Fibroblast of skin of abdomen (primary cell): ENCODE measurements at places on chromosomes 5 and 9.

DNA sequence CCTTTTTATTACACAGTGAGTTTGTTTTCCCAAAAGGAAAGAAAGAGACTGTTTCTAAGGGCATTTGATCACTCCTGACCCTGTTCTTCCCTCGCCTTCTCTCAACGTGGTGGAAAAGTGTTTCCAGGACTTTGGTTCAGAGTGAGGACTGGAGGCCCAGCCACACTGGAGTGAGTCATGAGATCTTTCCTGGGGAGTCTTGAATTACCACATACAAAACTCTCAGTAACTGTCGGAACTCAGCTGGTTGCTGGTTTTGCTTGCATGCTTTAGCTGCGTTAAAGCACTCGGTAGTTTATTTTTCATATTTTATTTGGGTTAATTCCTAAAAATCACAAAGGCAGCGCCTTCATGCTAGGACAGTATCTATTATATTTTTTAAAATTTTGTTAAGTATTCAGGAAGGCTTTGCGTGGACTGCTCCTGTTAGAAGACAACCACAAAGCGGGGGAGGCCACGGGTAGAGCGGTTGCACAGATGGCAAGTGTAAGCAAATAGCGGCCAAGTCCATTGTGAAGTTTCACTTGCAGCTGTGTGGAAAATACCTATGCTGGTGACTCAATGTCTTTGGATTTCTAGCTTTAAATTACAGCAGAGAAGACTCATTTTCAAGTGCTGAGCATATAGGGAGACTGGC lies 77.7 kb downstream of the ARSB start:
- DNase-seq = peak; percentile 94

GRCh38 chr9:101566904-101567724 lies 27.7 kb downstream of the PPP3R2 start:
- peak; percentile 40 for DNase-seq

DNA sequence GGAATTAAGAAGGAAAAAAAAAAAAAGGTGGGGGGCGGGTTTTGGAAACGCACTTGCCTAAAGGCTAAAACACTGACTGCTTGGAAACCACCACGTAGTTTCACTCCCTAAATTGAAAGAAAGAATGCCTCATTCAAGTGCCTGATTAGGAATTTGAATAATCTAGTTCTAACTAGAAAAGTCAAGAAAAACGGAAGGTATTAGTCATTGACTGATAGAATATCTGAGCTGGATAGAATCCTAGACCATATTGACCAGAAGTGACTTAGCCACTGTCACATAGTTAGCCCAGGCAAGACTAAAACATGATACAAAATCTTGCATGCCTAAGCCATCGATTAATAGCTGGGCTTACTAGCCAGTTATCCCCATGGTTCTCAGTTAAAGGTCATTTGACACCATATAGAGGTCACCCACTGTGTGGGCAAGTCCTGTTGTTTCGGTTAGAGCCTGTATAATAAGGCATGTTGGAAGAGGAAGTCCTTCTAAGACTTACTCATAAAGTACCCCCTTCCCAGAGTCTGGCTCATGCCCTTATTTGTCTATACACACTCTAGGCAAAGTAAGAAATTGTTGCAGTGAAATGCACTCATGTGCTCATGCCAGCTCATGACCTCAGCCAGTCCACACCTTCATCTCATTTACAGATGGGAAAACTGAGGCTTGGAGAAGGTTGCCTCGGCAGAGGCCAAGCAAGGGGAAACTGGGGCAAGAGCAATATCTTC lies 40.2 kb downstream of the SH3RF2 start:
- peak; percentile 46 for DNase-seq

GRCh38 chr9:87157366-87158031 lies 210.2 kb upstream of the GAS1 start:
- DNase-seq = no peak

DNA sequence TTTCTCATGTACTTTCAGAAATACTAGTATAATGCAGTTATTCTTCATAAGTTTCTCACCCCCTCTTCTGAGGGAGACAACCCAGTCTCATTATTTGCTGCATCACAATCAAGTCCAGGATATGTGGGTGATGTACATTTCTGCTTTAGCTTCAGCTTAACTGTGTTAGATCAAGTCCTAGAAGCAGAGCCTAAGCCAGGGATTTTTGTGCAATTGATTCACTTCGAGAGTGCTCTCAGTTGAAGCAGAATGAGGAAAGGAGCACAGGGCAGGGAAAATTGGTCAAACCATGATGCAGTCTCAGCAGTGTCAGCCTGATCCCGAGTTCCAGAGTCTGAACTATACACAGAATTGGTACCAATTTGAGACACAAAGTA lies 15.1 kb downstream of the HNRNPK start:
- DNase-seq = peak; percentile 29

- no peak for DNase-seq
These were observed 83.1 kb upstream of the SPOCK1 start for GRCh38 chr5:137582218-137582617.

GRCh38 chr5:81269751-81270393 lies 31.5 kb upstream of the ZCCHC9 start:
- no peak for DNase-seq

DNA sequence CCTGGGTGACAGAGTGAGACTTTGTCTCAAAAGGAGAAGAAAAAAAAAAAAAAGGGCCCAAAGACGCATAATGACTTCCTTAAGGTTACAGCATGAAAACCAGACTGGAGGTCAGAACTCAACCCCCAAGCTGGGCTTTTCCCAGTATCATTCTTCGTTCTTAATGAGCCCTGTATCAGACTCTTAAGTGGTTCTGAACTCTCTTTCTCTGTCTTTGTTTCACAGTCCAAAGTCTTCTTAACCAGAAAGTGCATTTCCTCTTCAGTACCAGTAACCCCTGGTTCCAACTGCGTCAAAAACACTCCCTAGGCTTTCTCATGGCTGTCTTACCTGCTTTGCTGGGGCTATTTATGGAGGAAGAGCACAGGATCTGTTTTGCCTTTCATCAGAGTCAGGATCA lies 38.4 kb upstream of the SHB start:
- no peak for DNase-seq

GRCh38 chr5:644971-645370 lies 32.8 kb downstream of the CEP72 start:
- DNase-seq = no peak

DNA sequence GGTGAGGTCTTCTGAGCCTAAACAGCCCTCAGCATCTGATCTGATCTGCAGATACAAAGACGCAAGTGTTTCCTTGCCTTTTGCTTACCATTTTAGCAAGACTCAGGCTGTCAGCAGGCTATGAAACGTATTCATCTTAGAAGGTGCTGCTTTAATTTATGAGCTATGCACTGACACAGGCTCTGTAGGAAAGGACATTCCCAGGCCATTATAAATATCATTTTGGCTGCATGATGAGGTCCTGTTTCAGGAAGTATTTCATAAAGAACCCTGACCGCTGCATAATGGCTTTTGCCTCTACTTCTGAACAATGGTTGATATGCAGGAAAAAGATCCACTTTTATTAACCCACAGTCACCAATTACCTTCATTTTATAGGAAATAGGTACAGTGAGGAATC lies 98.4 kb upstream of the CAST start:
- DNase-seq = no peak

- DNase-seq = peak; percentile 28
These were observed 28.0 kb downstream of the MARCHF3 start for GRCh38 chr5:127002390-127002789.

- no peak for DNase-seq
These were observed 166.4 kb downstream of the SLF1 start for GRCh38 chr5:94784536-94785505.

GRCh38 chr9:115636596-115636995 lies 517.0 kb upstream of the PAPPA start:
- DNase-seq = no peak

- no peak for DNase-seq
These were observed 97.8 kb upstream of the RUFY1 start for GRCh38 chr5:179452356-179453230.

DNA sequence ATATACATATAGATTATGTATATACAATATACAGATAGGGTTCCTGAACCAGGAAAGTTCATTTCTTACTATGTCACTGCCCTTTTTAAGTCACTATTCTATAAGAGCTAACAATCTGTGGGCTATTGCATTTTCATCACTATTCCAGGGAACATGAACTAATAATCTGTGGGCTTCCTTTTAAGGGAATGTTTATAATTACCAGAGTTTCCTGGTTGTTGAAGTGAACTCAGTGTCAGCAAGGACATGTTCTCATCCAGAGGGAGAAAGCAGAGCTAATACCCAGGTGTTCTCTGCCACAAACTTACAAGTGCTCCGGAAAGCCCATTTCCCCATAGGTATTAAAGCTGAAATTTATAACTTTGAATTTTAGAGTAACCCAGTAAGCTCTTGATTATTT lies 69.6 kb downstream of the CWC27 start:
- peak; percentile 25 for DNase-seq

DNA sequence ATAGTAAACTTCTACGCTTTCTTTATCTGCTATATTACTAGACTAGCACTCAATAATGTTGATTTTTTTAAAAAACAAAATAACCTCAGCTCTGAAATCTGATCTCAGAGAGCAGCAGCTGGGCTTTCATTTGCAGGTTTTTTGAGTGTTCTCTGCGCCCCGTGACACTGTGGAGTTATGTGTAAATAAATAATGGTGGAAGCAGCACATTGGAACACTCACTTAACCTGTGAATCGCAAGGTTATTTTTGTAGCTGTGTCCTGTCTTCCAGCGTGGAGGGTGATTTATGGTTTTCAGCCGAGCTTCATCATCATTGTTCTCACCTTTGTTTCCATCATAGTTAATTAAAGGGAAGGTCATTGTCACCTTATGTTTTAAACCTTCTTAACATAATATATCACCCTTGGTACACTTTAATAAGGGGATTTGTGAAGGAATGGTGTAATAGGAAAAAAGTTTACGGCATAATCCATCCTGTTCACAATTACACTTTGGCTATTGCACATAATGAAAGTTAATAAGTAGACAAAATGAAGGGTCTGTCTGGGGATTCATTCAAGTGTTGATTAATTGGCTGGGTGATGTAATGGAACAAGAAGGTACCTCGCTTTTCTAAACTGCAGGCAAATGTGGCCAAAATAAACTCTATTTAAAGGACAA lies 493.3 kb upstream of the ADAMTS16 start:
- DNase-seq = no peak

GRCh38 chr9:13083963-13084528 lies 195.4 kb downstream of the MPDZ start:
- peak; percentile 63 for DNase-seq

DNA sequence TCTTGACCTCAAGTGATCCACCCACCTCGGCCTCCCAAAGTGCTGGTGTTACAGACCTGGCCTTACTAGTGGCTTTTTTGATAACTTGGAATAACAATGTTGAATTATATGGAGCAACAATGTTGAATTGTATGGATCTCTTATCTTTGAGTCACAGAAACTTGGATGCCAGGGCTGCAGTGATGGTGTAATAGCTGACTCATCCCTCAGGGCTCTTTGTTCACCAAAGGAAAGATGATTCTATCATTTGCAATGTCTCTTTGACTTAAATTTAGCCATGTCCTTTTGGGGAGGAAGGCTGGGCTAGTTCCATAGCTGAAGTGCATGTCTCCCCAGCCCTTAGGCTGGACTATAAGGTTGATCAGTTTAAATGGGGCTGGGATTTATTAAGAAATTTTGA lies 172.3 kb downstream of the PDZD2 start:
- peak; percentile 92 for DNase-seq

DNA sequence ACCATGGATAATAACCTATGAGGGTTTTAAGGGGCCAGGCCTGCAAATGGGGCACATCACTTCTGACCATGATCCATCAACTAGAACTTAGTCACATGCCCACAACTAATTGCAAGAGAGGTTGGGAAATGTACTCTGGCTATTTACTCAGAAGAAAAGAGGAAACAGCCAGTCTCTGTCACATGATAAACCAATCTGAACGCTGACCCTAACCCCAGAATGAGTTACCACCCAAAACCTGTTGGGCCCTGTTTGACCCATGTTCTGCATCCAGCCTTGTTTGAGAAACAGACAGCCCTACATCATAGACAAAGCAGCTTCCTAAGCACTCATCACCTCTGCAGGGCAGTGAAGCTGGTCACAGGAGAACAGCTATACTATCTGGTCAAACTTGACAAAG lies 5.8 kb downstream of the MACROH2A1 start:
- DNase-seq = no peak

GRCh38 chr5:39521940-39522590 lies 97.3 kb upstream of the DAB2 start:
- DNase-seq = peak; percentile 42

GRCh38 chr9:89234205-89235067 lies 55.8 kb upstream of the SHC3 start:
- peak; percentile 9 for DNase-seq

GRCh38 chr5:170504616-170505266 lies 921 bp downstream of the KCNIP1 start:
- DNase-seq = no peak

DNA sequence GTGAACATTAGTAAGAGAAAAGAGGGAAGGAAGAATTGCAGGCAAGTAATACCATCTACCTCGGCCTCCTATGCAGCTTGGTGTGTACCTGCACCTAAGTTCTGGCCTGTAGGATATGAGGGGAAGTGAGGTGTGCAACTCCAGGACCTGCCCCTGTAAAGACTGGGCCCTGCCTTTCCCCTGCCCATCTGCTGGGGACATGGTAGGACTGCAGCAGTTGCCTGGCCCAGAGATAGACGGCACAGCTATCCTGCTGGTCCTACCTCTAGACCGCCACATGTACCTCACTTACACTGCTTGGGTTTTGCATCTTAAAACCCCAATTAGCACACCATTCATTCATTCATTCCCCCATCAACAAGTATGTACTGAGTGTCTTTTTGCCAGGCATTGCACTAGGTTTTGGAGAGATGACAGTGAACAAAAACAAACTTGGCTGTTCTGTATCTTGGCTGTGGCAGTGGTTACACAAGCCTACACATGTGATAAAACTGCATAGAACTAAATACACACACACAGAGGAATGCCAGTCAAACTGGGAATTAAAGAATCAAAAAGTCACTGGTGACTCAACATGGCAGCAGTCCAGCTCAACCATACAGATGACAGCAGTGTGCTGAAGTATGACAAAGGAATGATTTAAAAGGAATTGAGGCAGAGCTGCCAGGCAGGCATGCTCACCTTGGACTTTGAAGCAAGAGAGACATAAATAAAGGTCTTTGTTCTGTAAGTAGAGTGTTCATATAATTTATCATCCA lies 23.3 kb upstream of the MGAT1 start:
- DNase-seq = peak; percentile 77

DNA sequence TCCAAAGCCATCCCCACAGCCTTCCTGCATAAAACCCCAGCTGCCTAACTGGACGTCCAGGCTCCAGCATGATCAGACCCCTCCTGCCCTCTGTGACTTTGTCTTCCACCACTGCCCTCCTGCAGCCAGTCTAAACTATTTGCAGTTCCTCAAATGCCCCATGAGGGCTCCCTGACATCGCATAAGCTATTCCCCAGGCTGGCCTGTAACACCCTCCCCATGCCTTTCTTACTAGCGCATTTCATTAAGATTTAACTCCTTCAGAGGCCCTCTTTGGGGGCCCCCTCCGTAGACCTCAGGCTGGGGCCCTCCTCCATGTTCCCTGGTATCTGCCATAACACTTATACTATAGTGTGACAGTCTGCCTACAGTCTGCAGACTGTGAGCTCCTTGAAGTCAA lies 15.5 kb upstream of the SMIM23 start:
- no peak for DNase-seq

- peak; percentile 10 for DNase-seq
These were observed 6.3 kb upstream of the UNC5A start for GRCh38 chr5:176803943-176804498.

- DNase-seq = no peak
These were observed 1047.4 kb upstream of the C9orf72 start for GRCh38 chr9:28620661-28621060.
